ENCODE measurements at places on chromosomes 3 and 15.

- no peak for DNase-seq
These were observed 84.9 kb upstream of the ETV5 start for GRCh38 chr3:186193534-186194450.

- DNase-seq: no peak
These were observed 189.6 kb upstream of the UMPS start for GRCh38 chr3:124540550-124541211.

DNA sequence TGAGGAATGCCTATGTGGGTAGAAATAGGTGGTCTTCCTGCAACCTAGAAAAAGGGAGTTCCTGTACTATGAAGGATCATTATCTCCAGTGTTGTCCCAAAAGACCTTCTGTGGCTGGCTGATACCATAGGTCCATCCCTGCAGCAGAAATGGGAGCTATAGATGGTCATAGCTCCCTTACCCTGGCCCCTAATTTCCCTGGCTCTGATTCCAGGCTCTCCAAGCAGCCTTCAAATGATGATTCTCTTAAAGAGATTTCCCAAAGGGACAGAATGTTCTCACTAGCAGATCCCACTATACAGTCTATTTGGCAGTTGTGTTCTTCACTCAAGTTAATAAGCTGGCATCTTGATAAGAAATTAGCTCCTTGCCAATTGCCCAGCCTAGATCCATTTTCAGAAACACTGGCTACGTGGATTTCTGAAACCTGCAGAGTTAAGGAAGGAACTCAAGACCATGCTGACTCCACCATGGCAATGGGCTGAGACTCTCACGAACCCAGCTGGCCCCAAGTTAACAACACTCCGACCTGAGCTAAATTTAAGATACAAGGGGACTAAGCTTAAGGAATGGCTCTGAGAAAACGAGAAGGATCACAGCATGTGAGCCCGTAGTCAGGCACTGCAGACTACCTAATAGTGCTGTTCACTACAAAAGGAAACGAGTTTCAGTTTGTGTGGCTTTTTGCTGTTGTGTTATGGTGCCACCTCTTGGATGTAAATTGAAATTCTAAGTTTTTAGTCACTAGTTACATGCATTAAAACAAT lies 11.4 kb downstream of the C15orf40 start:
- no peak for DNase-seq

DNA sequence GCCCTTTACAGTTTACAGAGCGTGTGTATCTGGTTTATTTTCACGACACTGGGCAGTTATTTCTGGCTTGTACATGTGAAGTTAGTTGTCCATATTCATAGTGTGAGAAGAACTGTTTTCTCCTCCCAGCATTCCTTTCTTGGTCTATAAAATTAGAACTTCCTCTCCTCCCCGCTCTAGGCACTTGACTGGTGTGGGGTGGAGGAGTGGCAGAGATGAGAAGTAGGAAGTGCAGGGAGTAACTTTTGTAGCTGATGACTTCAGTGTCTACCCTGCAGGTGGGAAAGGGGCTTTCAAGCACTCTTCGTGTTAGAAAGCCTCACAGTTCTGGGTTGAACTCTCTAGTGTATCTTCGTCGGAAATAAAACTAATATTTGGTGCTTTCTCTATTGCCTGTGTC lies 13.4 kb downstream of the APOD start:
- no peak for DNase-seq

GRCh38 chr3:139353920-139354556 lies 10.2 kb downstream of the MRPS22 start:
- peak; percentile 23 for DNase-seq

Data from DMS 273 treated with DMSO at 0.1 percent for 48 hours (cell line).